Suprapubic skin (tissue), 4 donors: ENCODE measurements at places on chromosomes 6 and 20. TPM values are rescaled to one million over a fixed set of nuclear protein-coding genes. Genes with fewer than 3 reads are reported as not detected.

GRCh38 chr6:136250686-136251008 lies 536 bp upstream of the MTFR2 start:
- H3K4me3 ChIP-seq = peak overlapping the region; percentile 83
- peaks cover 21% of the 10 kb centered on the region for H3K4me1 ChIP-seq
- DNase-seq = no peak
- H3K27ac ChIP-seq = no peak overlapping the region

- H3K27me3 ChIP-seq = no peaks in the 10 kb centered on the region
- H3K36me3 ChIP-seq = no peaks in the 10 kb centered on the region
- no peaks in the 10 kb centered on the region for H3K4me1 ChIP-seq
- H3K4me3 ChIP-seq = no peak overlapping the region
- no peak for DNase-seq
These were observed 244.7 kb downstream of the CBLN4 start for GRCh38 chr20:55760586-55760985.

Gene CCDC28A
- 15.6 TPM for total RNA-seq

Gene POPDC3
- total RNA-seq = not detected

Gene SYTL3
- total RNA-seq = 3.9 TPM
